B cell (primary cell): ENCODE measurements at places on chromosomes 12 and 14. TPM values are rescaled to one million over a fixed set of nuclear protein-coding genes. Genes with fewer than 3 reads are reported as not detected.

- no peak overlapping the region for H3K27ac ChIP-seq
- peaks cover 16% of the 10 kb centered on the region for H3K4me1 ChIP-seq
- H3K27me3 ChIP-seq = no peaks in the 10 kb centered on the region
- DNase-seq = no peak
- no peak overlapping the region for H3K4me3 ChIP-seq
Observed at GRCh38 chr12:123038966-123039365, 58.5 kb downstream of the ARL6IP4 start.

GRCh38 chr14:102586420-102587104, 5.9 kb upstream of the RCOR1 start:
- H3K27me3 ChIP-seq = no peaks in the 10 kb centered on the region
- H3K36me3 ChIP-seq = no peaks in the 10 kb centered on the region
- peaks cover 2% of the 10 kb centered on the region for H3K4me1 ChIP-seq
- H3K4me3 ChIP-seq = no peak overlapping the region
- no peak overlapping the region for H3K27ac ChIP-seq
- no peak for DNase-seq

GRCh38 chr12:50824914-50825313, 17.8 kb upstream of the TMPRSS12 start:
- H3K36me3 ChIP-seq = no peaks in the 10 kb centered on the region
- no peaks in the 10 kb centered on the region for H3K27me3 ChIP-seq
- peaks cover 3% of the 10 kb centered on the region for H3K4me1 ChIP-seq
- H3K27ac ChIP-seq = peak overlapping the region; percentile 72
- no peak for DNase-seq

DNA sequence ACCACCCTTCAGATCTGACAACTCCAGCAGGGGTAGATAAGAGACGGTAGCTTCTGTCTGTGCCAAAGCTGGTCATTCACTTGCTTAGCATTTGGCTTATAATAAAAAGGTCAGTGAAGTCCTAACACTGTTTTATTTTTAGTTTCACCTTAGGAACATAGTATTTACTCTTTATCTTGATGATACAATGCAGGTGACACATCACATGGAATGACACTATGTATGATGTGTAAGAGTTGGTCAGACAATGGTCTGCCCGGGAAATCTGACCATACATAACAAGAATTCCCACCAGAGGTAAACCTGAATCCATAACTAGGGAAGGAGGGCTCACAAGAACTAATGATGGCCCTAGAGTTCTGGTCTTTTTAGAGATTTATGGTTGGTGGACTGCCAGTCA, 66.6 kb downstream of the IFNG start:
- H3K27me3 ChIP-seq = no peaks in the 10 kb centered on the region
- H3K4me1 ChIP-seq = no peaks in the 10 kb centered on the region
- no peaks in the 10 kb centered on the region for H3K36me3 ChIP-seq
- no peak for DNase-seq
- no peak overlapping the region for H3K27ac ChIP-seq
- no peak overlapping the region for H3K4me3 ChIP-seq

LIN52 gene
- 13.1 and 15.5 TPM in 2 replicates for total RNA-seq

SLCO1B1 gene
- not detected in 2 replicates for total RNA-seq
